Karpas-422 (cell line): ENCODE measurements at places on chromosomes 13 and 19.

DNA sequence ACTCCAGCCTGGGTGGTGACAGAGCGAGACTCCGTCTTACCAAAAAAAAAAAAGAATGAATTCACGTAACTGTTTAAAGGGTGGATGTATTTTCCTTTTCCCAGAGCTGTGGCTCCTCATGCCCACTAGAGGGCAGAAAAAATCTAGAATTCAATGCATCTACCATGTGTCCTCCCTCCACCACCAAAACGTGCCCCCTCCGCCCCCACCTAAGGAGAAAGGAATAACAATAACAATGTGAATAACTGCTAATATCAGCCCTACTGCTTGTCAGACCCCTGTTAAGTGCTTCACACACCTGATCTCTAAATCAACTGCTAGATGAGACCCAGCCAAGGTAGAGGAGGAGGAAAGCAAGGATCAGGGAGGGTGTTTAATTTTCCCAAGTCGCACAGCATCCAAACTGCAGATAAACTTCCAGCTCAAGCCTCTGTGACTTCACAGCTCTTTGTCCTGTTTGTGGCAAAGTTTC is 20.2 kb upstream of the PNMA8B start:
- DNase-seq, result peak; percentile 79

- DNase-seq, result no peak
Observed at GRCh38 chr19:42030645-42031440, 36.8 kb upstream of the ATP1A3 start.

GRCh38 chr19:49157445-49158224 is at the start of gene TRPM4:
Gene TRPM4, plus strand, starts transcription at chr19:49157792. Its CDS starts 75 bp downstream, at chr19:49157867.
- DNase-seq, result no peak

DNA sequence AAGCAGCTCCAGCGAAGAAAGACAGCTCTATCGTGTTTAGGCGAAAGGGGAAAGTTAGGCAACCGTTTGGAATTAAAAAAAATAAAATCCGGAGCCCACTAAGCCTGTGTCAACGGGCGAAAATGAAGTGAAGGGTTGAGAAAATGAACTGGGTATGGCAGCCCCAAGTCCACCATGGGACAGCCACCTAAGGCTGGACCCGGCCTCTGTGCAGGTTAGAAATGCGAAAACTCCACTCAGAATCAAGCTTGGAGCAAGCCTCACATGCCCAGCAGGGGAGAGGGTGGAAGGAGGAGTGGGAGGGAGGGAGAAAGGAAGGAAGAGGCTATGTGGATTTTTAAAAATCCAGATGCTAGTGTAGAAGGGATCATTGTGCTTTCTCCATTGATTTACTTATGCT is 101.2 kb downstream of the IRS2 start:
- no peak for DNase-seq

DNA sequence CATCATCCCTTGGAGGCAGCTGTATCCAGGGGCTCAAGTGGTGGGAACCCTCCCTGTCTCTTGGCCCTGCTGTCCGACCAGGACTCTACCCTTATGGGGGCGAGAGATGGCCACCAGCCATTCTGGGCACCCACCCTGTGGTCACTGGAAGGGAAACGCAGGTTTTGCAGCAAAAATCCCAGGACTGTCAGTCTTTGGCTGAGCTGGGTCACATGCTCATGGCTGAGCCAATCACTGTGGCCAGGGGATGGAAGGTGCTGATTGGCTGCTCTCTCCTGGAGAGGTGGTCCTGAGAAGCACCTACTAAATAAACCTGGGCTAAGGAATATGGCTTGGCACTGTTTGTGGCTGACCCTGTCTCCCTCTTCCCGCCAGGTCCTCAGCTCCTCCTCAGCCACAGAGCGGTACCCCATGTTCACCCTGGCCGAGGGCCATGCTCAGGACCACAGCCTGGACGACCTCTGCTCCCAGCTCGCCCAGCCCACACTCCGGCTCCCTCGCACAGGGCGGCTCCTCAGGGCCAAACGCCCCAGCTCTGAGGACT is 8.9 kb downstream of the ATG4D start:
- DNase-seq, result peak; percentile 87

DNA sequence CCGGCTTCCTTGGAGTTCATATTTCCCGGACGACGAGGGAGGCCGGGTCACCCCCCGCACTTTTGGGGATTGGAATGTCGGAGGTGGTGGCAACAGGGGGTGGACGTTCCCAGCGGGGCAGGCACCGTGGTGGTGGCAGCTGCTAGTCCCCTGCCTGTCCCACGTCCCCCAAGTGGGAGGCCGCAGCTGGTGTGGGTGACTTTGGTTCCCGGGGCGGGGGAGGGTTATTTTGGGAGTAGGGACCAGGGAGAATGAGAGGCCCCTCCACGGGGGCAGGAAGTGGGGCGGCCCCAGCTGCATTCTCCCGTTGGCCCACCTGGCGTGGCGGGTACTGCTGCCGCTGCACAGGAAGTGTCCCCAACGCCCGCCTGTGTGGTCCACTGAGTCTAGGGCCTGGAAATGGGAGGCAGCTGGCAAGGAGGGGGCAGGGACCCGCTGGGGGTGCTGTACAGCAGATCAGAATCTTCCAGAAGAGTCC is 11.1 kb upstream of the PLIN3 start:
- no peak for DNase-seq

- no peak for DNase-seq
Observed at GRCh38 chr13:108214441-108215271, 680 bp downstream of the LIG4 start.

DNA sequence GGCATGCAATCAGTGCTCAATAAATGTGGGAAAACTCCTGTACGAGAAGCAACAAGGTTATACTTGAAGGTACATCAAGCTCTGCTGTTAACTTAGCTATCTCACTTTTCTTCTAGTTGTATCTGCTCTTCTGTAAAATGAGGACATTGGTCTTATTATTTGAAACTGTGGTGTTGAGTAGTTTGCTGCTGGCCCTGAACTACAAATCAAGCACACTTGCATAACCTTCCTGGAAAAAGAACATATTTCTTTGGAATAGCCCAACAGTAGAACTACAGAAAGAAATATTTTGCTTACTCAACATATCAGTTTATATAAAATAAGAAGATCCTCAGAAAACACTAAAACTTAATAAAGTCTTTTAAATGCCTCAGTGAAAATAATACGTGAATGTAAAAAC is 203.0 kb downstream of the KCTD12 start:
- DNase-seq, result no peak

DNA sequence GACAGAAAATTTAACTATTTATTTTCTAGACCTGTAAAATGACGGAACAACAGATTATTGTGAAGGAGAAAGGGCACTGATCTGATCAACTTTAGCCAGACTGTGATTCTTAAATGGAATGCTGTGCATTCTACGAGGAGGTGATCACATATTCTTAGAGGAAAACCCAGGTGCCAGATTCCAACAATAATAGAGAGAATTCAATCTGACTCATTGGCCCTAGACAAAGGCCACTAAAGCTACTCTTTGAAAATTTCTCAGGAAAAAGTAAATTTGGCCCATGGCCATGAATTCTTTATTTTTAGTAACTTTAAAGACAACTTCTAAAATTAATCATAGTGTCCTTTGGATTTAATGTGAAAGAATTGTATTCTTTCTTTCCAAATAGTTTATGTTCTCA is 58.6 kb upstream of the POSTN start:
- DNase-seq, result no peak

- DNase-seq, result no peak
Observed at GRCh38 chr13:77384999-77385398, 58.1 kb upstream of the MYCBP2 start.

DNA sequence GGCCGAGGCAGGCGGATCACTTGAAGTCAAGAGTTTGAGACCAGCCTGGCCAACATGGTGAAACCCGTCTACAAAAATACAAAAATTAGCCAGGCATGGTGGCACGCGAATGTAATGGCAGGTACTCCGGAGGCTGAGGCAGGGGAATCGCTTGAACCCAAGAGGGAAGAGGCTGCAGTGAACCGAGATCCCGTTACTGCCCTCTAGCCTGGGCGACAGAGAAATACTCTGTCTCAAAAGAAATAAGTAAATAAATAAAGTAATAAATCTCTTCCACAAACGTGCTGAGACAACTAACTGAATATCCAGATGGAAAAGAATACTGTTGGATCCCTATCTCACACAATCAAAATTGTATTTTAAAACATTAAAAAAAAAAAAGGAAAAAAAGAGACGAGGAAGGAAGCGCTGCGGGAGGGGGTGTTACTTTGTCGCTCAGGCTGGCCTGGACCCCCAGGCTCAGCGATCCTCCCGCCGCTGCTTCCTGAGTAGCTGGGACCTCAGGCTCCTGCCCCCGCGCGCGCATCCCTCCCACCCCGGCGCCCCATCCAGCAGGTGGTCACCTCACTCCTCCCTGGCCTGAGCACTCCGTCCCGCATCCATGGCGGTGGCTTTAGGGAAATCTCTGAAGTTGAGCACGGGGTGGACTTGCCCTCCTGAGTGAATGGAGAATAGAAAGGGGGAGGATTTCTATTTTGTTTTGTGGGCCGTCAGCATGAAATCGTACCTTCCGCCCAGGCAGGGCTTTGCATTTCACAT is 628 bp upstream of the ZNF813 start:
- DNase-seq, result no peak

- DNase-seq, result no peak
Observed at GRCh38 chr13:51370116-51370515, 30.6 kb downstream of the SERPINE3 start.

- no peak for DNase-seq
Observed at GRCh38 chr13:79353693-79354092, 52.4 kb downstream of the RBM26 start.

- no peak for DNase-seq
Observed at GRCh38 chr13:27570906-27571305, 49.4 kb downstream of the LNX2 start.

GRCh38 chr19:3565139-3565538 is 7.6 kb upstream of the HMG20B start:
- no peak for DNase-seq

DNA sequence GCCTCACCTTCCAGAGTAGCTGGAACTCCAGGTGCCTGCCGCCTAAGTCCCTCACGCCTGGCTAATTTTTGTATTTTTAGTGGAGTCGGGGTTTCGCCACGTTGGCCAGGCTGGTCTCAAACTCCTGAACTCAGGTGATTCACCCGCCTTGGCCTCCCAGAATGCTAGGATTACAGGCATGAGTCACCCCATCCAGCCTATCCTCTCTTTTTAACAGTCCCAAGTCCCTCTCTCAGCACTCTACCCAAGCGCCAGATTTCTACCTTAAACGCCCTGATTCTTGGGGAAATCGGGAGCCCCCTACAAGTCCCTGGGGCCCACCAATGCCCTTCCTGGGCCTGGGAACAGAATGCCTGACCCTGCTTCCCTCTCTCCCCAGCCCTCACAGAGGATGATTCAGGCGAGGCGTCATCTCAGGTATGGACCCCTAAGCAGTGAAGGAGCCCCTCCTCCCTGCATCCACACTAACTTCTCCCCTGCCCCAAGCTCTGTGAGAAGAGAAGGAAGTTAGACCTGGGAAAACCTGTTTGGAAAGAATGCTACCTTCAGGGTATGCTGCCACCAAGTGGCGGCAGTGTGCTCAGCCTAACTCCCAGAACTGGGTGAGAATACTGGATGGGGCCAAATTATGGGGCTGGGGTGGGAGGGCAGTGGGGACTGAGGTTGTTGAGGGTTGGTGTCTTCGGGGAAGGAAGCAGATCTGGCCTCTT is 20.8 kb upstream of the EBI3 start:
- DNase-seq, result peak; percentile 55

- DNase-seq, result peak; percentile 68
Observed at GRCh38 chr13:39144941-39145533, 106.8 kb downstream of the NHLRC3 start.

DNA sequence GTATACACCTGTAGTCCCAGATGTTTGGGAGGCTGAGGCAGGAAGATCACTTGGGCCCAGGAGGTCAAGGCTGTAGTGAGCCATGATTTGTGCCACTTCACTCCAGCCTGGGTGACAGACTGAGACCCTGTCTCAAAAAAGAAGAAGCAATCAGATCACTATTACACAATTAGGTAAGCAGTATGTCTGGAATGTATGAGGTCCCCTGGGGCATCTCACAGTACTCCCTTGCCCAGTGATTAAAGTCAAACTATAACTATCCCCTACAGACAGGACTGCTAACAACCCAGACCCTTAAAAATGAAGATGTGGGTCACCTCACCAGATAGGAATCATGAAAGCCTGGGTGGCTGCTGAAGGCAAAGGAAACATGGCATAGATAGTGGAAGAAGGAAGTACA is 9.4 kb upstream of the PAN3 start:
- no peak for DNase-seq

DNA sequence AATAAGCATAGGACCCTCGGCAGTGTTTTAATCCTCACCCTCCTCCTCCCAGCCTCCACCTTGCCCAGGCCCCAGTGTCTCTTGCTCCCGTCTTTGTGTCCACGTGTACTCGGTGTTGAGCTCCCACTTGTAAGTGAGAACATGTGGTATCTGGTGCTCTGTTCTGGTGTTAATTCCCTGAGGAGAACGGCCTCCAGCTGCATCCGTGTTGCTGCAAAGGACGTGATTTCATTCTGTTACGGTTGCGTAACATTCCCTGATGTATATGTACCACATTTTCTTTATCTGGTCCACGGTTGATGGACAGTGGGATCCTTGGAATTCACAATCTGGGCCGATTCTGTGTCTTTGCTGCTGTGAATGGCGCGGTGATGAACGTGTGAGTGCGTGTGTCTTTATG is 44.7 kb upstream of the TFDP1 start:
- no peak for DNase-seq

GRCh38 chr19:46351241-46352041 is 4.6 kb downstream of the PPP5C start:
- no peak for DNase-seq

DNA sequence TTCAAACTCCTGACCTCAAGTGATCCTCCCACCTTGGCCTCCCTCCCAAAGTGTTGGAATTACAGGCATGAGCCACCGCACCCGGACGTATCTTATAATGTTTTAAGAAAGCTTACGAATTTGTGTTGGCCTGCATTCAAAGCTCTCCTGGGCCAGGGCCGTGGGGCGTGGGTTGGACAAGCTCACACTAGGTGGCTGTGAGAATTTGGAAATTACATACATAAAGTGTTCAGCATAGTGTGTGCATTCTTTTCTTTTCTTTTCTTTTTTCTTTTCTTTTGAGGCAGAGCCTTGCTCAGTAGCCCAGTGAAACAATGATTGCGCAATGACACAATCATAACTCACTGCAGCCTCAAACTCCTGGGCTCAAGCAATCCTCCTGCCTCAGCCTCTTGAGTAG is 2.6 kb downstream of the ZSWIM4 start:
- DNase-seq, result no peak

DNA sequence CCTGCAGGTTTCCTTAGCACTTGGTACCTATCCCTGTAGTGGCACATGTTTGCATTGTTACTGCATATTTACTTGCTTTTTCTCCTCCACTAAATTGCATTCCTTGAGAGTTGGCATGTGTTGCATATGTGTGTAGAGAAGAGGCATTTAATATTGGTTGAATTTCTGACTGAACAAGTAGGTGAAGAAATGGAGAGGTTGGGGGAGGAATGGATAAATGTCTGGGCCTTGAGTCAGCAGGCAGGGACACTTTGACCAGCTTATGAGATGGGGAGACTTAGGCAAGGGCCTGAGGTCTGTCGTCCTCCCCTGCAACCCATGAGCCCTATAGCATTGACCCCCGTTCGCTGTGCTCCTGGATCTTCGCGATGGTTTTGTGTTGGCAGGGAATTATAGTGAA is 2.0 kb upstream of the GPR18 start:
- DNase-seq, result no peak
